ENCODE measurements at places on chromosomes 1 and 21.

DNA sequence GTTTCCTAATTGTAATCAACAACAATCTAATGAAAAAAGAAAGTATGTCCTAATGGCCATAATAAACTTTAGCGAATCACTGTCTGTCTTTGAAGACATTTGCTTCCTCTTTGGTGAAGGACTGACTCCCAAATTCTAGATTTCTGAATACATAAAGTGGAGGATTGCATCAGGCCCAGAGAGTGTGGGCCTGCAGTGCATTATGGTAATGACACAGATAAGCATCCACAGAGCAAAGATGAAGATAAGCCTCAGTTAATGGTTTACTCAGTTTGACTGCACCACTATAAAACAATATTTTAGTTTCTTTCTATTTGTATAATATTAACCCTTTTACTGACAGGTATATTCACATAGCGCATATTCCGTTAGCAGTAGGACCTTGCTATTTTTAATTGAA lies 365.5 kb downstream of the KCTD3 start:
- no peak for DNase-seq

DNA sequence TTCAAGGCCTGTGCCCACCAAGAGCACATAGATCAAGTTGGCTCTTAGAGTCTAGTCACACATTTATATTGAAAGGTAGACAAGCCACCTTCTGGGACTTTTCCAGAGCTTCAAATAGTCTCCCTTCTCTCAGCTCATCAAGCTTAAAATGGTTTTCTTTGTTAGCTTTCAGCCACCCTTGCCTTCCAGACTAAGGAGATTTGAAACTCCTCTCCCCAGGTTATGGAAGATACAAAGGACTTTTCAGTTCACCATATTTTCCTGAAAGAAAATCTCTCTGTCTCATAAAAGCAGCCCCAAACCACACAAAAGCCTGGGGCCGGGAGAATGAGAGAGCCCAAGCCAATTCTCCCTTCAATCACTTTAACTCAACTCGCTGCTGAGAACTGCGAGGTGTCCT lies 134.1 kb downstream of the ZC3H11B start:
- no peak for DNase-seq

GRCh38 chr1:75412616-75413015 lies 198.3 kb downstream of the SLC44A5 start:
- no peak for DNase-seq

DNA sequence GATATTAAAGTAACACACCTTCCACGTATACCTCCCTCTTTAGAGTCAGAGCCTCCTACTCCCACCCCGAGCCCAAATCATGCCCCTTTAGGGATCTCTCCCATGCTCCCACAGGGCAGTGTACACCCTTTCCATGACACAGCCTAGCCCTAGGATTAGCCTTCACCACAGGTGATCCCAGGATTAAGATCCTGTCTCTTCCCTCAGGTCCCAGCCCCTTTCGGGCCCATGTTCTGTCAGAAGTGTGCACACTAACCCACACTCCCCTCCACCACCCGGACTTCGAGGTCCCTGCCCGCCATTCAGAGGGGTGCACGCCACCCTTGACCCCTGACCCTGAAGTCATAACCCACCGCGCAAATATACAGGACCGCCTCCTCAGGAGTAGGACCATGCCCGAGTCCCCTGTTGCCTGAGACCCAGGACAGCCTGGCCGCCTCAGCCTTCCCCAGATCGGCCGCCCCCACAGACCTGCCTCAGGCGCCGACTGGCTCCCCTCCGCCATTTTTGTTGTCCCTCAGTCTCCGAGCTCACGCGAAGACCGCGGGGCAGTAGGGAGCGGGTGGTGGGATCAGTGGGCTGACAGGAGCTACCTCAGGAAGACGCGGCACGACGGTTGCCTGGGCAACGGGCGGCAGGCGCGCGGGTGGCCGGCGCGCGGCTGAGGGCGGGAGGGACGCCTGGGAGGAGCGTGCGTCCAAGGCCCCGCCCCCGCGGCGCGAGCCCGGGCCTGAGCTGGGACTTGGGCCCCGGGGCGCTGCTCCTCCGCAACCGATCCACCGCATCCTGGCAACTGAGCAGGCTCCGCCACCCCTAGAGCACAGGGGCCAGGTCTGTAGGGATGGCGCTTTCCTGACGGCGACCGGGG lies at the start of gene AGBL4:
AGBL4 (minus strand) TSS at position 663 of the 868 bp plus-strand sequence.
- peak; percentile 23 for DNase-seq

- DNase-seq: no peak
Observed at GRCh38 chr1:235734335-235734734, 84.8 kb upstream of the GNG4 start.

Data from fibroblast of skin of scalp (primary cell).